ENCODE measurements at places on chromosomes 12 and 14.

DNA sequence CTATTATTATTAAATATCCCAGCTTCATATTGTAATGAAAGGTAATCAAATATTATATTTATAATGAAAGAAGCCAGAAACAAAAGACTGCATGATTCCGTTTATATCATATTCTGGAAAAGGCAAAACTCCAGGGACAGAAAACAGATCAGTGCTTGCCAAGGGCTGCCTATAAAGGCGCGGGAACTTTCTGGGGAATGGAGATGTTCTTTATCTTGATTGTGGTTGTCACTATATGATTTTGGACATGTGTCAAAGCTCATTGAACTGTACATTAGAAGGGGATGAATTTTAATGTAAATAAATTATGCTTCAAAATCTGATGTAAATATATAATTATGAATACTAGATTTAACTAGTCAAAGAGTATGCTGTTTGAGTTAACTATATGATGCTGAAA lies 115.4 kb upstream of the KRAS start:
- no peak for DNase-seq

- DNase-seq: no peak
These were observed 1257.6 kb upstream of the FLRT2 start for GRCh38 chr14:84272290-84272721.

DNA sequence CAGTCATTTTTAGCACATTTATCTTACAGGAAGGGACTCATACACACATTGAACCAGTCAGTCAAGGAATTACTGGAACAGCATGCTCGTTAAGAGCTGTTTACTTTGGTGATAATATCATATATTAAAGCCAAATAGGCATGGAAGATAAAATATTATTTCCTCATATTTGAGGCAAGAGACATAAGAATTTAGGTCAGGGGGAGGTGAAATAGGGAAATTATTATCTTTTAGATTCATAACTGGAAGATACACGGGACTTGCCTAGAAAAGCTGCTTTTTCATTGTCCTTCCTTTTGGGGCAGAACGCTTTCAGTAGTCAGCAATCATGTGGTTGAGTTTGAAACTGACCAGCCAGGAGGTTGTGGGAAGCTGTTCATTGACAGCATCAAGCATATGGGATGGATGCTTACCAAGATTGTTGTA lies 72.5 kb downstream of the NTN4 start:
- DNase-seq: no peak

- no peak for DNase-seq
These were observed 72.2 kb downstream of the PITPNM2 start for GRCh38 chr12:123078531-123079155.

DNA sequence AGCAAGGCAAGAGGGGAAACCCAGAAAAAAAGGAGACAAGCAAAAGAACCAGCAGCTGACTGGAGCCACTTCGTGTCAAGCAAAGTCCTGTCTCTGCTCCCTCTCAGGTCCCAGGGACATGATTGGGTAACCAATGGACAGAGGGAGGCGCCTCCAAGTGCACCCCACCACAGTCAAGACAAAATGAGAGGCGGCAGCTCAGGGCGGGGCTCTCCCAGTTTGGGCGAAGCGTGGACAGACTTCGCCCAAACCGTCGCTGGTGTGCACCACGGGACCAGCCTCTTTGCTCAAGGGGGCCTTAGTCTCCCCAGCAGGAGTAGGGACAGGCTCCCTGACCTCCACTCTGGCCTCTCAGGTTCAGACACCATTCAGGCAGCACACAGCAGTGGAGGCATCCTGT lies 1.5 kb upstream of the BEGAIN start:
- no peak for DNase-seq

DNA sequence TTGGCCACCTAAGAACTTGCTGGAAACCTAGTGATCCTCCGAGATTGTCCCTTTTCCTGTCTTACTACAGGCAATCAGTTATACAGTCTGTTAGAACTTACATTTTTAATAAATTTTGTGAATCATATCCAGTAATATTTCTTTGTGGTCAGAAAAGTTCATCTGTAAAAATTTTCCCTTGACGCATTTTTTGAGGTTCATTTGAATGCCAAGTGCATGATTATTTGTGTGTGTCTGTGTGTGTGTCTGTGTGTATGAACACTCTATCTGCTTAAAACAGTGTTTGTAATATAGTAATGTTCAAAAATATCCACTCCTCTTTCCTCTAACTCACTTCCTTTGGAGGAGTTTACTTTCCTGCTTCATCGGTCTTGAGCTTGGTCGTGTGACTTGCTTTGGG lies 468.7 kb upstream of the FLRT2 start:
- no peak for DNase-seq

DNA sequence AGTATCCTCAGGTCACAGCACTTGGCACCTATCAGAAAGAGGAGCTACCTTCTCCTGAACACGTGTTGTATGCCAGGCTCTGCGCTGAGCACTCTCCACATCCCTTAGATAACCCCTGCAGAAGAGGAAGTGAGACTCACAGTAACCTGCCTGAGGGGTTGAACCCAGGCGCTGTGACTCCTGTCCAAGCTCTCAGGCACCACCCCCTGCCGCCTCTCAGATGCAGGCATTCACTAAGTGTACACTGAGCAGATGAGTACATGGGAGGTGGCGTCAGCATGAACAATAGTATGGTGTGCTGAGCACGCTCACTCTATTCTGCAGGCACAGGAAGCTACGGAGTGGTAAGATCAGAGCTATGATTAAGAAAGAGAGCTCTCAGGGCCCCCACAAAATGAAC lies 21.0 kb upstream of the RIC8B start:
- no peak for DNase-seq

DNA sequence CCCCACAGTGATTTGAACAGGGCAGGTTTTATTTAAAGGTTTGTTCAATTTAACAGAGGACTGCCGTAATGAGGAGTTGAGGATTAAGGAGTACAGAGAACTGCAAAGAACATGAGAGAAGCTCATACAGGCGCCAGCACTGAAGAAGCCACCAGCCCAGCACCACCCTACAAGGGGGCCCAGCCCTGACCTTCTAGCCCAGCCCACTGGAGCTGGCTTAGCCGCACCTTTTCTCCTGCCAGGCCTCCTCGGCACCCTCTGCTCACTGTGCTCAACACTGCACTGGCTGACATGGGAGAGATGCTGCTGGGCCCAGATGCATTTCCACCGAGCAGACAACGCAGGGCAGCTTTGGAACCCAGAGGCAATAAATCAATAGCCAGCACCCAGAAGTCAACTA lies 36.5 kb upstream of the SFSWAP start:
- no peak for DNase-seq

GRCh38 chr12:124549629-124550028 lies 17.8 kb downstream of the NCOR2 start:
- no peak for DNase-seq

- DNase-seq: no peak
These were observed 428.3 kb downstream of the FUT8 start for GRCh38 chr14:65840786-65841185.

DNA sequence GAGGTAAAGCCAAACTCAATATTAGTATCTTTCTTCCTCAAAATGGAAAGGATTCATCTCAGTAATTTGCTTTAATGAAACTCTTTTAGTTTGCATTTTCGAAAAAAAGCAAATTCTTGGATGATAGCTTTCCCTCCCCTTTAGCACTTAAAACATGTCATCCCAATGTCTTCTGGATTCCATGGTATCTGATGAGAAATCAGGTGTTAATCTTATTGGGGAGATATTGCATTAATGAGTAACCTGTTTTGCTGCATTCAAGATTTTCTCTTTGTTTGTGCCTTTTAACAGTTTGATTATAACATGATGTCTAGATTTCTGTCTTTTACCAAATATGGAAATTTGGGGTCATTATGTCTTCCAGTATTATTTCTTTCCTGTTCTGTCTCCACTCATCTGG lies 405.1 kb upstream of the FOXG1 start:
- DNase-seq: no peak

Data from small intestine (tissue), 16 donors.